Activated CD4-positive, alpha-beta T cell treated with anti-CD3 and anti-CD28 coated beads for 36 hours (primary cell): ENCODE measurements at places on chromosomes 4 and X.
A peak's percentile ranks its signal among the peaks of the same experiment; 100 is the strongest.

DNA sequence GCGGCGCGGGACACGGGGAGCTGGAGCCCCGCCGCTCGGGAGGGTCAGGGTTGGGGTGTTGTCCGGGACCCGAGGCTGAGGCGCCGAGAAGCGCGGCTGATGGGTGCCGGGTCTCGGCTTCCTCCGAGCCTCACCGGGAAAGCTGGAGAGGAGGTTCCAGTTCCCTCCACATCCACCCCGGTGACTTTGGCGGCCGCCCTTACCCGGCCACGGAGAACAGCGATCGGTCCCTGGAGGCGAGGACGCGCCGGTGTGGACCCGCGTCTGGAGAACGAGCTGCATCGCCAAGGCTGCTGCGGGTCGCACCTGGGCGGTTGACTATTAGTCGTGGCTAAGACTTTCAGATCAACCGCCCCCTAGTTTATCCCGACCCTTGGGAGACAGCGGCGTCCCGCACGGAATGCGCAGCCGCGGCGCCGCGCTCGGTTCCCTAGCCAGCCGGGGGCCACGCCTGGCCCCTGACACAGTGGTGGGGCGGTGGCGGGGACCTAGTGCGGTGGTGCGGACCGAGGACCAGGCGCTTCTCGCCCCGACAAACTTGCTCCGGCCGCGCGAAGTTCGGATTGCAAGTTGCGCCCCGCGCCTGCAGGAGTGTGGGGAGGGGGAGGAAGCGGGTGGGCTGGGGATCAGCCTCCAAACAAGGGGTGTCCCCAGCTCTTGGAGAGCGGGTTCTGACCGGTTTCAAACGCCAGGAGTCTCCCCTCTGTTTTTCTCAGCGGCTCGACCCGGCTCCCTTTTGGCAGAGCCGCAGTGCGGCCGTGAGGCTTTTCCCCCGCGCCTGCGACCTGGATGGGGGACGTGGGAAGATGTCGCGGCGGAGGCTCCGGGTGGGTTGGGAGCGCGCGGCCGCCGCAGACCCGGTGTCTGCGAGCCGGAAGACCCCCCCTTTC lies 568 bp downstream of the FHDC1 start:
- DNase-seq = peak; percentile 33

GRCh38 chr4:53779025-53779424 lies 187.7 kb upstream of the LNX1 start:
- no peak for DNase-seq

DNA sequence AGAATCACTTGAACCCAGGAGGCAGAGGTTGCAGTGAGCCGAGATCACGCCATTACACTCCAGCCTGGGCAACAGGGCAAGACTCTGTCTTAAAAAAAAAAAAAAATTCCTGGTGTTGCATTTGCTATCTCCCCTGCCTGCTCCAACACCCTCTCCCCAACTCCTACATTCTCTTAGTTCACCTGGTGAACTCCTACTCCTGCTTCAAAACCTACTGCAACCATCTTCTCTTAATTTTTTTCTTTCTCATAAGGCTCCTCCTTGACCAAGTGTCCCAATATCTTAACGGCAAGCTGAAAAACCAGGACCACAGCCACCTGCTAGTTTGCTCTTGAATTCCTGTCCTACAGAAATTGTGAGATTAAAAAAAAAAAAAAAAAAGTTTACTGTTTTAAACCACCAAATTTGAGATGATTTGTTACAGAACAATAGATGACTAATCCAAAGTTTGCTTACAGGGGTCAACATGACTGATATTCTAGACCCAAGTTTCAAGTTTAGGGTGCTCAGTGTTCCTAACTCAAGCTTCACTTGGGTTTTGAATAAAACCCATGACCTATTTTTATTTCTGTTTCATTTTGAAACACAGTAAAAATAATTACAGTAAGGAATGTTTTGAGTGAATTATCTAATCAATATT lies 13.1 kb upstream of the ANXA5 start:
- no peak for DNase-seq

DNA sequence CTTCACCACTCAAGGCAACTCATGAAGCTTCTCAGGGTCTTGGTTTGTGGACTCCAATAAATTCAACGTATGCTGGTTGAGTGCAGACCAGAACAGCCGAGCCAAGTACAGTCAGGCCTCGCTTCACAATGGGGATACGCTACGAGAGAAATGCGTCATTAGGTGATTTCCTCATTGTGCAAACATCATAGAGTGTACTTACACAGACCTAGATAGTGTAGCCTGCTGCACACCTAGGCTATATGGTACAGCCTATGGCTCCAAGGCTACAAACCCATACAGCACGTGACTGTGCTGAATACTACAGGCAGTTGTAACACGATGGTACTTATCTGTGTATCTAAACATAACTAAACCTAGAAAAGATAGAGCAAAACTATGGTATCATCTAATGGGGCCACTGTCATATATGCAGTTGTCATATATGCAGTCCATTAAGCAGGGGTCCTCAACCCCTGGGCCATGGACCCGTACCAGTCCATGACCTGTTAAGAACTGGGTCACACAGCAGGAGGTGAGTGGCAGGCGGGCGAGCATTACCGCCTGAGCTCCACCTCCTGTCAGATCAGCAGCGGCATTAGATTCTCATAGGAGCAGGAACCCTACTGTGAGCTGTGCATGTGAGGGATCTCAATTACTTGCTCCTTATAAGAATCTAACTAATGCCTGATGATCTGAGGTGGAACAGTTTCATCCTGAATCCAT lies 31.5 kb downstream of the RTL5 start:
- no peak for DNase-seq

- no peak for DNase-seq
Measured at GRCh38 chr4:134201216-134202161, at the start of gene PABPC4L. Gene PABPC4L (minus strand): TSS chr4:134201789. CDS start chr4:134201019, 770 bp downstream.

DNA sequence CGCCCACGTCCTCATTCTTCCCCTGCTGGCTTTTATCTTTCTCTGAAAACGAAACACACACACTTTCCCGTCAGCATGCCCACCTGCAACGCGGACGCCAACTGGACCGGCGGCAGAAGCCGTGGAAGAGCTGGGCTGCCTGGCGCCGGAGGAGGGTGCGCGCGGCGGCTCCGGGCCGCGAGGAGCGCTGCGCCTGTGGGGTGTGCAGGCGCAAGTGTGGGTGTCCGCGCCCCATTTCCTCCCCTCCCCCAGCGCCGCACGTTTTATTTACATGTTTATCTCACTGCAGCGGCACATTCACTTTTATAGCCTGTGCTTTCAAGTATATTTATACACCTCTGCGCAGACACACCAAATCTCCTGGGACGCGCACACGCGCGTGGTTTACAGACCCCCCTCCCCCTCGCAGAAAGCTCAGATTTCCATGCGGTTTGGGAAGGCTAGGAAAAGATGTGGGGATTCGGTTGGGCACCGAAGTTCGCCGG lies 1.5 kb downstream of the PITX2 start:
- DNase-seq = no peak

- no peak for DNase-seq
Measured at GRCh38 chr4:5964030-5964429, 54.2 kb downstream of the C4orf50 start.

- DNase-seq = no peak
Measured at GRCh38 chrX:5644776-5645175, 583.9 kb downstream of the NLGN4X start.

DNA sequence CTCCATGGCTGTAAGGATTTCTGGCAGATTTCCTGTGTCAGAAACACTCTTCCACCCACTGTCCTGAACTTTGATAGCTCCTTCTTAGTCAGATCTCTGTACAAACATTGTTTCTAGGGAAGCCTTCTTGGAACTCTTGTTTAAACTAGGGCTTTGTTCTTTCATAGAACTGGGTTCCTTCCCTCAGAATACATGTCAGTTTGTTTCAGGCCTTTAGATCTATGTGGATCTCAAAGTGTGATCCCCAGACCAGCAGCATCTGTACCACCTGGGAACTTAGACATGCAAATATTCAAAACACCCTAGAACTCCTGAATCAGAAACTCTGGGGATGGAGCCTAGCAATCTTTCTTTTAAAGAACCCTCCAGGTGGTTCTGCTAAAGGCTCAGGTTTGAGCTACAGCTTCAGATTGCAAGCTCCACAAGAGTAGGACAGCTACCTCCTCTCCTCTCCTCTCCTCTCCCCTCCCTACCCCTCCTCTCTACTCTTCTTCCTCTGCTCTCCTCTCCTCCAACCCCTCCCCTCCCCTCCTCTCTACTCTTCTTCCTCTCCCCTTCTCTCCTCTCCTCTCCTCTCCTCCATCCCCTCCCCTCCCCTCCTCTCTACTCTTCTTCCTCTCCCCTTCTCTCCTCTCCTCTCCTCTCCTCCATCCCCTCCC lies 12.7 kb downstream of the RASSF6 start:
- DNase-seq = no peak

GRCh38 chrX:41481264-41482109 lies 34.3 kb downstream of the NYX start:
- peak; percentile 13 for DNase-seq

DNA sequence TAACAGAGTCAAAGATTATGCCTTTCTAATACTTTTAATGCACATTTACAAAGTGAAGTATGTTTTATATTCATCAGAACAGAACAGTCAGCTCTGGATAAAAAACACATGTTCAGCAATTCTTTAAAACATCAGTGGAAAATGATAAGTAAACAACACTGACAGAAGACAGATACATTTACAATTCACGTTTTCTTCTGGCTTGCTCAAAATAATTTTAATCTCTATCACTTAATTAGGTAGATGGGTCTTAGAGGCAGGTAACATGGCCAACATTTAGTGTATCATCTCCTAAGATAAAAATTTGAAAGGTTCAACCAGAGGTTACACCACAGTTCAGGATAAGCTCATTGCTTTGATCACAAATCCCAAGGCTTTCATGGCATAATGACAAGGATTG lies 156.8 kb upstream of the MAB21L2 start:
- DNase-seq = no peak

GRCh38 chr4:64095398-64095797 lies 313.9 kb downstream of the TECRL start:
- no peak for DNase-seq

DNA sequence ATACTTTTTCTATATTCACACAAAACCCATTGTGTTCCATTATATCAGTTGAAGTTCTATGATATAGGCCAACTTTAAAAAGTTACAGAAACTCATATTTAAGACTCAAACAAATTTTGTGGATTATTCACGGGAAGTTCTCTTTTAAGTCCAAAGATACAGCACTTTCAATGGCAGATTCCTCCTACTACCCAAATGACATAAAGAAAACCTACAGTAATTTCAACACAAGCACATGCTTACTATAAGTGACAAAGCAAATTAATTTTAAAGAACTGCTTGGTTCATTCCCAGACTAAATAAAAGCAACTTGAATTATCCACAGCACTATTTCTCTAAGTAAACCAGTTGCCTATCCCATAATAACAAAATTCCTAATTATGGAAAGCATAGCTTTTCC lies 4.1 kb downstream of the PPA2 start:
- no peak for DNase-seq
